Kidney (tissue), 22 donors: ENCODE measurements at places on chromosomes 13 and 19.

GRCh38 chr13:110304256-110304655 is 2.7 kb downstream of the COL4A1 start:
- no peak for DNase-seq

DNA sequence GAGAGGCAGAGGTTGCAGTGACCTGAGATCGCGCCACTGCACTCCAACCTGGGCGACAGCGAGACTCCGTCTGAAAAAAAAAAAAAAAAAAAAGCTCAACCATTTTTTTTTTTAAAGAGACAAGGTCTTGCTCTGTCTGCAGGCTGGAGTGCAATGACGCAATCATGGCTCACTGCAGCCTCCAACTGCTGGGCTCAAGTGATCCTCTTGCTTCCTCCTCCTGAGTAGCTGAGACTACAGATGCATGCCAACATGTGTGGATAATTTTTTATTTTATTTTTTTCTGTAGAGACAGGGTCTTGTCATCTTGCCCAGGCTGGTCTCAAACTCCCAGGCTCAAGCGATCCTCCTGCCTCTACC is 10.3 kb downstream of the EHD2 start:
- peak; percentile 30 for DNase-seq

- DNase-seq = no peak
These were observed 33.2 kb downstream of the RAB20 start for GRCh38 chr13:110528371-110528770.

DNA sequence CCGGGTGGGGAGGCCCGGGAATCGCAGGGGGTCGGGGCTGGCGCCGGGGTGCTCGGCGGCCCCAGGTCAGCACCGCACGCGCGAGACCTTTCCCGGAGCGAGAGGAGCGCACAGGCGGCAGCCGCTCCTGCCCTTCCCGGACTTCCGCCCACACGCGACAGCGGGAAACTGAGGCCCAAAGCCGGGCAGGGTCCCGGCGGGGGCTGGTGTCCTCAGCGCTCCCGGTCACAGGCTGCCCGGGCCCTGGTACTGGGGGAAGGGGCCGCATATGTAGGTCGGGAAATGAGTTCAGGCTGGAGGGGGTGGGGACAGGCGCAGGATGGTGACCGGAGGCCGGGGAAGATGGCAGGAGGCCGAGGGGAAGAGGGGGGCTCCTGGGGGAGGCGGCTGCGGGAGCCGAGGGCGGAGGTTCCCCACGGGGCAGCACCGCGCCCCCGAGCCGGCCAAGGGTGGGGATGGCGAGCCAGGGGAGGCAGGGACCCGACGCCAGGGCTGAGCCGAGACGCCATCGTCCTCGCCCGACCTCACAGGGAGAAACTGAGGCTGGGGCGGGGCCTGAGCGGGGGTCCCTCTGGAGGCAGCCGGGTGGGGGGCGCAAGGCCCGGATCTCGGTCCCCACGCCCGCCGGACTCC is 662 bp downstream of the CBARP start:
- peak; percentile 75 for DNase-seq
